ENCODE measurements at places on chromosomes 6 and 20. TPM values are rescaled to one million over a fixed set of nuclear protein-coding genes. Genes with fewer than 3 reads are reported as not detected.

CPNE5 gene
- total RNA-seq, result 5.4 TPM

GRCh38 chr6:24545691-24546090, 50.9 kb downstream of the ALDH5A1 start:
- no peak for DNase-seq

BMP6 gene
- 25.4 TPM for total RNA-seq

GRCh38 chr20:25584905-25585704, at the start of gene NINL:
Gene NINL, minus strand, starts transcription at chr20:25585531. Its CDS starts 58,944 bp downstream, at chr20:25526587.
- peak; percentile 93 for DNase-seq

GRCh38 chr20:38165966-38166702, 1.1 kb upstream of the TGM2 start:
- no peak for DNase-seq

TGM3 gene
- total RNA-seq, result 0.59 TPM

DNA sequence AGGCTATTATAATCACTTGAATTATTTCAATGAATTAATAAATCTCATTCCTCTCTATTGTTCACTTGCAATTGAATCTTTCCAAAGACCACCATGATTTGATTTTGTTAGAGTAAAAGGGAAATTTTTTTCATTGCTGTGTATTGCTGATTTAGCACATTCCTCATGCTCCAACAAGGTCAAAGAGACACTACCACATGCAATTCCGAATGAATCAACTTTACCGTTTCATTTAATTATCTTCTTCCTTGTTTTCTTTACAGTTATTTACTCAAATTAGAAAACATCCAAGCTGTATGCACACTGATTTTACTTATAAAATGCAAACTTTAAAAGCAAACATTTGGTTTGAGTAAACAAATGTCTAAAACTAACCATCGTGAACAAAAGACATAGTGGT, 967 bp downstream of the KIAA0408 start:
- DNase-seq, result no peak

GRCh38 chr6:81786150-81786549, 33.7 kb upstream of the TENT5A start:
- DNase-seq, result no peak

DNA sequence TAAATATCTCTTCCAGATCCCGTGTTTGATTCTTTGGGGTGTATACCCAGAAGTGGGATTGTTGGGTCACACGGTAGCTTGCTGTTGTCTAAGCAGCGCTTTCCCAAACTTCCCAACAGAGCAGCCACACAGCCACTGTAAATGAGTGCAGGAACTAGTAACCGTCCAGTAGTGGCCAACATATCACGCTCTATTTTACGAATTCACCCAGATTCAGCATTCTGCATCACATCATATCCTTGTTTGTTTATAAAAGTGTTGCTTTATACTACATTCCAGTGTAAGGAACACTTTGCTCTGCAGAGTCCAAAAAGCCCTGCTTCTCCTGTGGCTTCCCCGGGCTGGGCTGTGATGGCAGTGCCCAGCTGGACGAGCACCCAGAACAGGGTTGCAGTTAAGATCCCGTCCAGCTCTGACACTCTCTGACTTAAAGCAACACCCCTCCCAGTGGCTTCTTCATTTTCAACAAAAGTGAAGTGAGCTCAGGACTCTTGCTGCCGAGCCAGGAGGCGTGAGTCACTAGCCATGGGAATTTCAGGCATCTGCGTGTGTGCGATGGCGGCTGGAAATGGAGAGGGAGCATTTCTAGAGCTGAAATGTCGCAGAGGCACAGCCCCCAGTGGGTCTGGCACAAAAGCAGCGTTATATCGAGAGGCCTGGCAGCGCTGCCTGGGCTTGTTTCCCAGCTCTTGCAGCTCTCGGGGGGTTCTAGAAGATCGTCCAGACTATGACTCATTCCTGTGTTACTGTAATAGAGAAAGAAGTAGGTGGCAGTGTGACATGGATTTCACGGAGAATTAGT, 216.3 kb upstream of the ECI2 start:
- DNase-seq, result no peak

DNA sequence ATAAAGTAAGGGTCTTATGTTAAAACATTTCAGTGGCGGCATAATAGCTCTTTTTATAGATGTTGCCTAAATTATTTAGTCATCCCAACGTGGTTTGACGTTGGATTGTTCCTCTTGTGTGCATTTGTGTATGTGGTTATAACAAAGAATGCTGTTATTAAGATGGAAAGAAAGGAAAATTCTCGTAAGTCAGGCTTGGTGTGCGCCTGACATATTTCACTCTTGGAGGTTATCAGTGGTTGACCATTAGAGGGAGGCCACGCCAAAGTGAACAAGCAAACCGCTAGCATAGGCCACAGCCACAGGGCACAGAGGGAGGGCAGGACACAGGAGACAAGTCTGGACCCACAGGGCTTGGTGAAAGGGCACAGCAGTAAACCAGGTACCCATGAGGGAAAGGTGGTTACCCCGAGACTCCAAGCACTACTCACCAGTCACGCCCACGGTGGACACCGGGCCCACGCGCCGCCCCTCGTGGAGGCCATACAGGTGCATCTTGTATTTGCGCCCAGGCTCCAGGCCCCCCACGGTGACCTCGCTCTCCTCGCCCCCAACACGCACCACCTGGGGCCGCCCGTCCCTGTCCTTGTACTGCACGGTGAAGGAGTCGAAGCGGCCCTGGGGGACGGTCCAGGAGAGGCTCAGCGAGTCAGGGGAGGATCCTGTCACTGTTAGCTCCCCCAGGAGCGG, 22.9 kb downstream of the CYP21A2 start:
- DNase-seq, result no peak

All from upper lobe of left lung (tissue), 6 donors.